ENCODE measurements at places on chromosomes 11 and 22. TPM values are rescaled to one million over a fixed set of nuclear protein-coding genes. Genes with fewer than 3 reads are reported as not detected.

DNA sequence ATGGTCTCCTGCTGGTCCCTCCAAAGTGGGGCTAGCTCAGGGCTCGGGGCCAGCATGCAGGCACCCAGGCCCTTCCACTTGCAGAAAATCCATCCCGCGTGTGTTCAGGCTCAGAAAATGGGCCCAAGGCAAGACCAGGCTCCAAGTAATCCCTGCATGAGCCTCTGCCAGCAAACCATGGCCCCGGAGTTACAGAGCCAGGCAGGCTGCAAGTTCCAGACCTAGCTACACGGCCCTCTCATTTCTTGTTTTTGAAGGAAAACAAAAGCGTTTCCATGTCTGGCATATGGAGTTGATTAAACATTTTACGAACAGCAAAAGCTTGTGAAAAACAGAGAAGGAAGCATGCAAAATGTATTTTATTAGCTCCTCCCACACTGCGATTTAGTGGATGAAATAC, 29.7 kb downstream of the KIAA0930 start:
- no peak for DNase-seq

DNA sequence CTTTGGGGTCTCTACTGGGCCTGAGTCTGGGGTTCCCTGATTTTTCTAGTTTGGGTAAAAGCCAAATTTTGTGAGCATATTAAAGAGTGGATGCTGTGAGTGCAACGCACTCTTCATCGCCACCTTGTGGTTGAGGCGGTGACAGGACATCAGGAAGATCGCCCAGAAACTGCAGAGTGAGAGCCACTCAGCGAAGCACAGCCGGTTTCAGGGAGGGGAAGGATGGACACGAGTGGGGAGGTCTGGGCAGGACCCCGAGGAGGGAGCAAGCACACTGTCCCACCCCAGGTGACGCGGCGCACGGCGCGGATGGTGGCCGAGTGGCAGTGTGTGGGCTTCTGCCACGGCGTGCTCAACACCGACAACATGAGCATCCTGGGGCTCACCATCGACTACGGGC, 9.1 kb downstream of the SELENOO start:
- peak; percentile 87 for DNase-seq

DNA sequence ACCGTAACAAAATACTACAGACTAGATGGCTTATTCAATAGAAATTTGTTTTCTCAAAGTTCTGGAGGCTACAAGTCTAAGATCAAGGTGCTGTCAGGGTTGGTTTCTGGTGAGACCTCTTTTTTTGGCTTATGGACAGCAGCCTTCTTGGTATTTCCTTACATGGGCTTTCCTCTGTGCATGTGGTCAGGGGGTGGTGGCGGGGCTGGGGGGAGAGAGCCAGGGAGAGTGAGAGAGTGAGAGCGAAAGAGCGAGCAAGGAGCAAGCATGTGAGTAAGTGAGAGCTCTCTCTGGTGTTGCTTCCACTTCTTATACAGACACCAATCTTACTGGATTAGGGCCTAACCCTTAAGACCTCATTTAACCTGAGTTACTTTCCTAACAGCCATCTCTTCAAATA, 181.5 kb downstream of the TMEM135 start:
- no peak for DNase-seq

GRCh38 chr11:79098146-79098545, 342.7 kb downstream of the TENM4 start:
- DNase-seq = no peak

Gene KDM4E
- polyA plus RNA-seq = not detected

Gene MUC15
- not detected for polyA plus RNA-seq

Gene PKP3
- 0.09 TPM for polyA plus RNA-seq

All from spleen (tissue), 13 donors.